Right forelimb (tissue), 1 donor: ENCODE measurements at places on chromosomes 5 and 9.

- DNase-seq, result no peak
These were observed 1.1 kb upstream of the TSPAN17 start for GRCh38 chr5:176646049-176646706.

DNA sequence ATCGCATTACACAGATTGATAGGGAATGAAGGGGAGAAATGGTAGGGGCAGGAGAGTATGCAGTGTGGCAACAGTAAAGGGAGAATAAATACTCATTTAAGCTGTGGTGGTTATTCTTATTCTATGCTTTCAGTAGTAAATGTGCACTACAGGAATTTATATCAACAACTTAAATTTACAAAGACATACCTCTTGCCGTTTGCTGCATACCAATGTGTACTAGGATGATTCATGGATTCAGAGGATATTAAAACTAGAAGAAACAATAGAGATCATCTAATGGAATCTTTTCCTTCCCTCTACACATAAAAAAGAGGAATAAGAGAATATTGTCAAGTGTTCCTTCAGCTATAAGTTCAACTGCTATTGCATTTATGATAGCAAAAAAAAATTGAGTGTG lies 103.3 kb upstream of the RASA1 start:
- DNase-seq, result no peak

- DNase-seq, result no peak
These were observed 54.4 kb upstream of the GALNT10 start for GRCh38 chr5:154136141-154136540.

GRCh38 chr9:113798062-113799030 lies 77.8 kb upstream of the ZNF618 start:
- DNase-seq, result no peak

DNA sequence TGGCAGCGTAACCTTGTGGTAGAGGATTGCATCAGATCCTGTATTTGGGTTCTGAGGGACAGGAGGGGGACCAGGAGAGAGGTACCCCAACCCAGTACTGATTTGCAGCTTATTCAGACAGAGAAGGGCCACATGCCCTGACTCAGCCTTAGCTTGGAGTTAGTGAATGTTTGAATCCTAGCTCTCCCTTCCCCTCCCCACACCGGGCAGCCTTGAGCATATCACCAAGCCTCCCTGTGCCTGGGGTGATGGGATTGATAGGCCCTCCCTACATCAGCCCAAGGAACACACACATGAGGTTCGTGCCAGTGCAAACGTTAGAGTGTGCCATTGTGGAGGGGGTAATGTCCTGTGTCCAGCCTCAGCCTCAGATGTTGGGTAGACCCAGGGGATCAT lies 71.9 kb downstream of the AMBP start:
- DNase-seq, result peak; percentile 29

GRCh38 chr5:4222147-4222546 lies 626.5 kb downstream of the IRX1 start:
- DNase-seq, result no peak

GRCh38 chr9:79858508-79858907 lies 286.7 kb downstream of the TLE4 start:
- no peak for DNase-seq

DNA sequence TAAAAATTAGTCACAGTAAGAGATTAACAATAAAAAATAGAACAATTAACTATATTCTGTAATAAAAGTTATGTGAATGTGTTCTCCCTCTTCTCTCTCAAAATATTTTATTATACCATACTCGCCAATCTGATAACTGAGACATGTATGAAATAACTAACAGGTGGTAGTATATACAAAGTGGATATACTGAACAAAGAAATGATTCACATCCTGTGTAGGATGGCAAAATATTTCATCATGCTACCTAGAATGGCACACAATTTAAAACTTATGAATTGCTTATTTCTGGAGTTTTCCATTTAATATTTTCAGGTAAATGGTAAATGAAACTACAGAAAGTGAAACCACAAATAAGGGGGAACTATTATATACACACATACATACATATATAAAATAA lies 152.5 kb downstream of the RNF180 start:
- DNase-seq, result no peak

DNA sequence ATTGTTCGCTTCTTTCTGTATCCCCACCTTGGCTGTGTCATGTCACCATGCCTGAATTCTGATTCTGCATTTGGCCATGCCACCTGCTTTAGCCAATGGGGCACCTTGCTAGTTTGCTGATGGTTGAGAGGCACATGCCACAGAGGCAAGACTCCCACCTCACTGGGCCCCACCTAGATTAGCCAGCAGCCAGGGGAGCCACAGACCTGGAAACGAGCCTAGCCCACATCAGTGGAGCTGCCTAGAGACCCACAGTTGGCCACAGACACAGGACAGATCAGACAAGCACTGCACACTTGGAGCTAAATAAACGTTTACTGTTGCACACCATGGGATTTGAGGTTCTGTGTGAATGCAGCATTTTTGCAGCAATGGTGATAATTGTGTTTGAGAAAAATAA lies 252.1 kb downstream of the LURAP1L start:
- DNase-seq, result no peak

- peak; percentile 71 for DNase-seq
These were observed 125.3 kb upstream of the IRX4 start for GRCh38 chr5:2007878-2008501.

DNA sequence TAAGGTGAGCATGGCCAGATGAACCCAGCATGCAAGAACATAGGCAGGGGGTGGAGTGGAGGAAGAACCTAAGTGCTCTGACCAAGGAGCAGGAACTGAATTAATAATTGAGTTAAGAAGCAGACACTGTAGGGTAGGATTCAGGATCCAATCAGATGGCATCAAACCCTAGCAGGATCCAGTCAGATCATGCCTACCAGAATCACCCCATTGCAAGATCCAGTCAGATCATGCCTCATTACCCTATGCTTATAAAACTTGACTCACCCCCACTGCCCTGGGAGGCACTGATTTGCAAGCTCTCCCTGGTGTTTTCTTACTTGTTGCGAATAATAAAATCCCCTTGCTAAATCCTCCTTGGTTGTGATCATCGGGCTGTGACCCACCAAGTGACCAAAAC lies 19.7 kb downstream of the TUSC1 start:
- DNase-seq, result no peak

DNA sequence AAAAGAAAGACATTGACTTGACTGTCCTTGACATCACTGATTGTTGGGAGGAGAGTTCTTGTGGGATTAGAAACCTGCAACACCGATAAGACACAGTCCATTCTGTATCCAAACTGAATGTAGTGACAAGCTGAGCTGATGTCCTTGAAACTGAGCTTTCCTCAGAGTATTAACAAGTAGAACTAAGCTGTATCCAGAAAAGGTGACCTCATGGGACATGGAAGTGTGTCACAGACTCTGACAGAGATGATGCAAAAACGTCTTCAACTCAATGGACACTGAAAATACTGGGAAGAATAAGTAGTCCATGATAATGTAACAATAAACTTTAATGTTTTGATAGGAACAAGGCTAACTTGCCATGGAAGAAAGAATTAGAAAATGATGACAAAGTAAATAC lies 690.1 kb downstream of the CDH18 start:
- DNase-seq, result no peak

GRCh38 chr9:72564479-72565281 lies 43.3 kb downstream of the TMC1 start:
- no peak for DNase-seq

- DNase-seq, result no peak
These were observed 132.7 kb upstream of the MTAP start for GRCh38 chr9:21669701-21670100.

- DNase-seq, result no peak
These were observed 634.8 kb upstream of the FAM174A start for GRCh38 chr5:99900302-99900852.

DNA sequence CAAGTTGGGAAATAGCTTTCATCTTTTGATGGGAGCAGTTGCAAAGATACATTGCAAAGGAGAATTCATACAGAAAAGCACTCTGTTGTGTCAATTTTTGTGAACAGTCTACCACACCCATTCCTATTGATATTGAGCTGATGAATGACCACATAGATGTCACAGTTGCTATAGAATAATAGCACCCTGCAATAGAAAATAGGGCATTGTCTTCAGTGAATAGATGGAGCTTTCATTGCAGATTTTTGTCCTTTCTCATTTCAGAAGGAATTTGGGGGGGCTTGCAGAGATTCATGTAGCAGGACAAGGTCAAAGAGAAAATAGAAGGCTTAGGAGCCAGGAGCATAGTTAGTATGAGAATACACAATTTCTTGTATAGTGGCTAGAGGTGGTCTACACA lies 237.9 kb downstream of the TMEM38B start:
- DNase-seq, result no peak

GRCh38 chr5:157177953-157178352 lies 2.7 kb upstream of the ITK start:
- DNase-seq, result no peak

DNA sequence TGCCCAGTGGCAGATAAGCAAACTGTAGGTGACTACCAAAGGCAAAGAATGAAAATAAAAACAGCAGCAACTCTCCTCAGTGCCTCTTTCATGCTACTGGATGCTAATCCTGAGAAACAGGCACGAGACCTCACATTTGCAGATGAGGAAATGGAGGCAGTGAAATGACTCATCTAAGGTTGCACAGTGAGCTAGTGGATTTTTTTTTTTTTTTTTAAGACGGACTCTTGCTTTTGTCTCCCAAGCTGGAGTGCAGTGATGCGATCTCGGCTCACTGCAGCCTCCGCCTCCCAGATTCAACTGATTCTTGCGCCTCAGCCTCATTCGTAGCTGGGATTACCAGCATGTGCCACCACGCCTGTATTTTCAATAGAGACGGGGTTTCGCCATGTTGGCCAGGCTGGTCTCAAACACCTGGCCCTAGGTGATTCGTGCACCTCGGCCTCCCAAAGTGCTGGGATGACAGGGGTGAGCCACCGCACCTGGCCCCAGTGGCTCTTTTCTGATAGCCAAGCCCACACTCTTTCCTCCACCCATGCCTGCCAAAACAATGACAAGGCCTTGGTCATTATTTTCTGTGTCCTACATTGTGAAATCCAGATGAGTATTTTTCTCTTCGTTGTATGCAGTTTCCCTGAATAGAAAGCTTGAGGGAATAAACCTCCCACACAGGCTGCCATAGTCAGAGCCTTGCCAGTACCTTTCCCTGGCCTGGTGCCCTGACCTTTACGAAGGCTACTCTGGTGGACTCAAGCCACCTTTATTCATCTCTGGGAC lies 19.2 kb downstream of the DOCK2 start:
- DNase-seq, result no peak

GRCh38 chr5:889075-889710 lies 3.4 kb downstream of the BRD9 start:
- no peak for DNase-seq

- DNase-seq, result no peak
These were observed 55.7 kb upstream of the EQTN start for GRCh38 chr9:27352457-27353165.

- no peak for DNase-seq
These were observed 168.6 kb downstream of the NNT start for GRCh38 chr5:43771611-43772031.

DNA sequence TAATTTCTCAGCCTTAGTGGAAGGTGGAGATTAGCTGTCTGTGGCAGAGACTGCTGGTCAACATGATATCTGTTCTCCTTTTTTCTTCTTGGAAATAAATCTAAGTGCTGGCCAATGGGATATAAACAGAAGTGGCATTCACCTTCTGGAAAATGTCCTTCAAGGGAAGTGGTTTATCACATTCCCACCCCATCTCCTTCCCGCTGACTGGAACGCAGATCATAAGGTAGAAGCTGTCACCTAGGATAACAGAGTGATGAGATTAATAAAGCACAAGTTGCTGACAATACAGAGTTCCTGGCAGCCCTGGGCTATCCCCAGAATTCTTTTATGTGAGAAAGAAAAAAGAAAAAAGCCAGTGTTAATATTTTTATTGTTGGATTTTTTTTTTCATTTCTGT lies 109.7 kb upstream of the OSMR start:
- DNase-seq, result no peak

- no peak for DNase-seq
These were observed 31.5 kb downstream of the CLINT1 start for GRCh38 chr5:157827423-157827822.

DNA sequence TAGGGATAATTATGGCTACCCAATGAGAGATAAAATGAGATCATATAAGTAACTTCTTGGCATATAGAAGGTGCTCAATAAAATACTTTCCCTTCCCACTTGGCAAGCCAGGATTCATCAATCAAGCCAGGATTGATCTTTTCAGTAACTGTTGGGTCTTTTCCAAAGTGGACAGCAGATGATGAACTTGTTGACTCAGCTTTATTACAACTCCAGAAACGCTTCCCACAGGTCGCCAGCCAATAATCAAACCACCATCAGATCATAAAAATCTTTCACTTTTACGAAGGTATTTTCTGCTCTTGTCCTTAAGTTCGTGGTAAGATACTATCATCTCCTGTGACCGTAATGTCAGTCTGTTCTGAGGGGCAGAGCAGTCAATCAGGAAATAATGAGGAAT lies 39.8 kb upstream of the WHRN start:
- DNase-seq, result no peak

GRCh38 chr9:137304383-137305059 lies 2.5 kb upstream of the NRARP start:
- peak; percentile 56 for DNase-seq

DNA sequence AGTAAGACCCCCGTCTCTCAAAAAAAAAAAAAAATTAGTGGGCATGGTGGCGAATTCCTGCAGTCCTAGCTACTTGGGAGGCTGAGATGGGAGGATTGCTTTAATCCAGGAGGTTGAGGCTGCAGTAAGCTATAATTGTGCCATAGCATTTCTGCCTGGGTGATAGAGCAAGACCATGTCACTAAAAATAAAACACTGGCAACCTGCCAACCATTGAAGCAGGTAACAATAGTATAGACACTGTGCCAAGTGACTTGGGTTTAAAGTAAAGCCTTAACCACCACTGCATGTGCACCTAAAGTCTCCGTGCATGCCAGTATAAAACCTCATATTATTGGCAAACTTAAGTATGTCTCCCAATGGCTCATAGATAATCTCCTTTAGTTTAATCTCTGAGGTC lies 3.4 kb upstream of the APBA1 start:
- no peak for DNase-seq

DNA sequence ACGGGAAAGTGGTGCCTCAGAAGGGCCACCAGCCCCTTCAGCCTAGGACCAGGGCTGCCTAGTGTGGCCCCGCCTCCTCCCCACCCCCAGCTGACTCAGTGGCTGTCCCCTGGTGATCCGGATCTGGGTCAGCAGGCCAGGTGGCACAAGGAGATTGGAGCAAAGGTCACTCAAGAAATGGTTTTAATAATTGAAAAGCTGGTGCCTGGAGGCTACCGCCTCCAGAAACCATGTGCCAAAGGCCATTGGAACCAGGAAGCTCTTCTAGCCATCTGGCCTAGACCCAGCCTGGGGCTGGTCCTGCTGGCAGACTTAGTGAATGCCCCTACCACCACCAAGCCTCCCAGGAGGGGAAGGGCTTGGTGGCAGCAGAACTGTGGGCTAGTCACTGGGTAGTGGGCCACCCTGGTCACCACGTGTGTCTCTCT lies 1.5 kb downstream of the ST6GALNAC4 start:
- no peak for DNase-seq
